T47D (cell line): ENCODE measurements at places on chromosomes 5 and 9.

- DNase-seq, result no peak
Observed at GRCh38 chr9:9061627-9062026, 1262.0 kb upstream of the DMAC1 start.

- no peak for DNase-seq
Observed at GRCh38 chr5:141135718-141136266, 786 bp downstream of the PCDHB5 start.

GRCh38 chr5:72147569-72147968 is 40.3 kb downstream of the MAP1B start:
- no peak for DNase-seq

DNA sequence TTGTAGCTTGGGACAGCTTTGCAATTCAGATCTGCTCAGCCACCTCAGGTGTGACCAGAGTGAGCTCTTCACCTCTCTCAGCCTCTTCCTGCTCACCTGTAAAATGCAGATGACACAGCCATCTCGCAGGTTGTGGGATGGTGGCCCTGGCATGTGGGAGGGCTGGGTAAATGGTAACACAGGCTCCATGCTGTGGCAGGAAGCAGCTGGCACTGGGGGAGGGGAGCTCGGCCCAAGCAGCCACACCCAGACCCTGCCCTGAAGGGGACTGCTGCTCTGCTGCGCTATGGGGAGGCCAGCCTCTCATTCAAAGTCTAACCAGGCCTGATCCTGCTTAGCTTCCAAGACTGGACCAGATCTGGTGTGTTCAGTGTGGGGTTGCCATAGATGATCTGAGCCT is 24.1 kb downstream of the PHF2 start:
- no peak for DNase-seq

- DNase-seq, result no peak
Observed at GRCh38 chr9:3299872-3300271, 225.9 kb downstream of the RFX3 start.

- no peak for DNase-seq
Observed at GRCh38 chr5:150615141-150615699, 25.2 kb upstream of the SYNPO start.

DNA sequence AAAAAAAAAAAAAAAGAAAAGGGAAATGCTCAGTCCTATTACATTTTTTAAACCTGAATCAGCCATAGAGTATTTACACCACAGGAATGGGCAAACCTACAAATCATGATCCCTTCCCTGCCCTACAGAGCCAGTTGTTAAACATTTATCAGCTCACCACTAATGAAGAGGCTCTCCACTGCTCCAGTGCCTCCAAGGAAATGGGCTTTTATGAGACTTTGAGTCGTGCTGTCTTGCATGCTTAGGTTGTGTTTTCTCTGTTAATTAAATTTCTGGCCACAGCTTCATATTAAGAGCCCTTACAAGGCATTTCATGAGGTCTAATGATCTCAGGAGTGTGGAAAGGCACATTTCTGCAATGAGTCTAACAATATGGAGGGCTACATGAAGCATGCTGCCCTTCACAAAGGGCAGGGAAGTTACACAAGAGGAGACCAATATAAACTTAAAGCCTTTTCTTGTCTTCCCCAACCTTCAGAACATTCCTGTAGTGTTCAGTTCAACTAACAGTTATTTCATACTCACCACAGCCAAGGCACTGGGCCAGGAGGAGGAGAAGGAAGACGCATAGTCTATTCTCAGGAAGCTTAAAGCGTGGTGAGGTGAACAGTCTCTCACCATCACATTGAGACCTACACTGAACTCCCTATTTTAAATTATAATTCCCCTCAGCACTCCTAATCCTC is 140.1 kb upstream of the ABCA1 start:
- no peak for DNase-seq

DNA sequence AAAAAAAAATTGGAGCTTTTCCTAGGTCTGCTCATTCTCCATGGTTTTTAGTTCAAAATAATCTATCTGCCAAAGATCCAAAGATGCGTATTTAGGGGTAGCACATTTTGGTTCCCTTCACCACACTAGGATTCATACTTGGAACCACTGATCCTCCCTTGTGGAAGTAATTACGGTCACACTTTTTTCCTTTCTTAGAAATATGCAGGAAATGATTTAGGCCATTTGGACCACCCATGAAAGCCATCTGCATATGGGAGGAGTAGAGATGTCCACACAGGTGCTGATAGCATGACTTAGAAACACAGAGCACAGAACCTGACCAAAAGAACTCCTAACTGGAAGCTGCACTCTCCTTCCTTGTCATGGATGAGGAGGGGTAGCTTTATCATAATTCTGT is 105.9 kb upstream of the RAI14 start:
- DNase-seq, result no peak
